ENCODE measurements at places on chromosomes 6 and 20. TPM values are rescaled to one million over a fixed set of nuclear protein-coding genes. Genes with fewer than 3 reads are reported as not detected.

- no peak for DNase-seq
Measured at GRCh38 chr6:111631903-111632460, 26.3 kb upstream of the TRAF3IP2 start.

DNA sequence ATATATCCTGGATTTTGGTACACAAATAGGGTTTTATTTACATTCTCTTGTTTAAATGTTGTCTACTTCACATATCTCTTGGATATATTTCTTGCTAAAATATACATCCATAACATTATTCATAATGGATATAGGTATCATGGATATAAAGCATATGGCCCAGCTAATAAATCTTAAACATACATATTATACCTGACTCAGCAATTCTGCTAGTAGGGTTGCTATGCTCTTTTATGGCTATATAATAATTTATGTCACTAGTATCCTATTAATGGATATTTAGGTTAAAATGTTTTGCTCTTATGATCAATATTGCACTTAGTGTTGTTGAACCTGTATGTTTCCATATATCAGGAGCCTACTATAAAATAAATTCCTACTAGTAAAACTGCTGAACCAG lies 375.5 kb downstream of the LMBRD1 start:
- no peak for DNase-seq

GRCh38 chr6:94213226-94213625 lies 793.9 kb upstream of the EPHA7 start:
- DNase-seq, result no peak

- DNase-seq, result no peak
Measured at GRCh38 chr6:125370343-125370742, 68.6 kb upstream of the HDDC2 start.

DNA sequence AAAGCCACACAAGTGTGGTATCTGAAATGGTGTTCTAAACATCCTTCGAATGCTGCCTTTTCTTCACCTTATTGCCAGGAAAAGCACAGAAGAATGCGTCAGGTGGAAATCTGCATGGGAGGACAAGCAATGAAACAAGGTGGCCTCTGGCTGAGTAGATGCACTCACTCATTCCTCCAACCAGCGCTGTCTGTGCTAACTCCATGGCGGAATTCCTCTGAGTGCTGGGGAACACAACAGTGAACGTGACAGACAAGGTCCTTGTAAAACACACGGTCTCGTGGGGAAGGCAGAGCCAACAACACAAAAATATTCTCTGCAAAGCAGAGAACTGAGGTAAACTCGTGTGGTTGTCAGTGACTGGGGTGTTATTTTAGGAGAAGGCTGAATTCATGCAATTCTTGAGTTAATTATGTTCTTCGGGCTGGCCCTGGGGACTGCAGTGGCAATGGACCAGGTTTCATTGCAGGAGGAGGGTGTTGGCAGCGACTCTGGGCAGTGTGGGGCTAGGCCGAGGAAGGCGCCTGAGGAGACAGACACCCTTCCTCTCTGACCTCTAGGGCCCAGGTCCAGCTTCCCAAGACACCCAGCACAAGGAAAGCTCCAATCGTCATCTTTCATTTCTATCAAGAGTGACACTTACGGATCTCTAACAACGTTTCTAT lies 339.7 kb downstream of the PRKN start:
- DNase-seq, result no peak

- peak; percentile 92 for DNase-seq
Measured at GRCh38 chr20:24963672-24964505, 14.8 kb downstream of the CST7 start.

GRCh38 chr6:107192830-107193229 lies 77.5 kb upstream of the BEND3 start:
- no peak for DNase-seq

DNA sequence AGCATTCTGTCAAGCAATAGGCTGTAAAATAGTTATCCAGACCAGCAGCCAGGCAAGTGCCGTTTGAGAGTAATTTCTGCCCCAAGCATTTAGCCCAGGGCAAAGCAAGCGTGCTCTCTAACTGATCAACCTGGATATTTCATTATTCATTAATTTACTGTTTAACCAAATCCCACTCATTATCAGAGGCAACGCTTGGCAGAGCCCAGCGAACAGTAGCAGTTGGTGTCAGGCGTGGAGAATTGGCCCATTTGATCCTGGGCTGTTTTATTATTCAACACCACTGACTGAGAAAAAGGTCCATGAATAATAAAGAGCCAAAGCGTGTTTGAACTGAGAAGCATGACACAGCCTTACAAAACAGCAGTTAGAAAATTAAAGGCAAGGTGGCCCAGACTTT lies 35.3 kb downstream of the TFAP2B start:
- DNase-seq, result no peak

GRCh38 chr6:119533603-119534279 lies 184.2 kb upstream of the MAN1A1 start:
- DNase-seq, result no peak

GRCh38 chr20:57879779-57880570 lies 170.2 kb upstream of the PMEPA1 start:
- peak; percentile 88 for DNase-seq

DNA sequence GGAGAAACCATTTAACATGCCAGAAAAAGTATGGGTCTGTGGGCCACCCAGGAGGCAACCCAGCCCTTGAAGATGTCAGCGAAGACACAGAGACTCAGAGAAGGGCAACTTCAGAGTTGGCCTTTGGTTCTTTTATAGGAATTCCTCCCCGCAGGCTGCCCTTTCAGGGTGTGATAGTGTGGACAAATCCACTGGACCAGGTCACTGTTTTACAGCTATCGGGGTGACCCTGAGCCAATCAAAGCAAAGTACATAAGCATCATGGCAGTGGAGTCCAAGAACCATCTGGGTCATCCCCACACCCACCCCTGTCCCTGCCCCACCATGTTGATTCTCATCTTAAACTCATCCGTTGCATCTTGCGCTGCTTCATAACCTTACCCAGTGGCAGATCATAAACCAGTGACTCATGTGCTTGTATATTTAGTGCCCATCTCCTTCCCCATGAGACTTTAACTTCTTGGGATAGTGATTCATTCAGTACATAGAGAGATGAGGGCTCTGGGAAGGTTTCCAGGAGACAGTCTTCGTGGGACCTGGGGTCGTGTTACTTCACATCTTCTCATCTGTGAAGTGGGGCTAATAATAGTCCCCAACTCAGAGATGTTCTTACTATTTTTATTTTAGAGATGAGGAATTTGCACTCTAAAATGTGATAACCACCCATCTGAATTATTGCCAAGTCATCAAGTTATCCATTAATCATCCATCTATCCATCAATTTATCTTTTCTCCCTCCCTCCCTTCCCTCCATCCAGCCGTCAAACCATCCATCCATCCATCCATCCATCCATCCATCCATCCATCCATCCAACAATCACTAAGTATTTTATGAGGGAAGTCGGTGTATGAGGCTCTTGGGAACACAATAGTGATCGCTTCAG lies 51.0 kb downstream of the EDN3 start:
- DNase-seq, result no peak

DNA sequence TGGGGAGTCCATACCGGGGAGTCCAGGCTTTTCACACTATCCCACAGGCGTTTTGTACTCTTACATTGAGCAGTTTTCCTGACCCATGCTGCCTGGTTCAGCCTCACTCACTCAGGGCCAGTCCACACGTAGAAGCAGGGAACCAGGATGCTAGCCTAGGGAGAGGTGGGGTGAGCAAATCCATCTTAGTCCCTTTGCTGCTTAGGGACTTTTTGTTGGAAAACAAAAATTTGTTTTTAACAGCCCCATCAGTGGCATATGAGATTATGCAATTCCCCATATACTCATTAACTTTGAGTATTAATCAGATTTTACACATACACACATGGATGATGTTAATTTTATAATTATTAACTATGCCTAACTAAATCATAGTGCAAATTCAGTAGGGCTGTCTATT lies 84.2 kb downstream of the EZR start:
- DNase-seq, result no peak

- DNase-seq, result no peak
Measured at GRCh38 chr6:32096087-32096393, 13.1 kb downstream of the TNXB start.

- DNase-seq, result no peak
Measured at GRCh38 chr6:2810092-2810671, 31.5 kb downstream of the SERPINB1 start.

DNA sequence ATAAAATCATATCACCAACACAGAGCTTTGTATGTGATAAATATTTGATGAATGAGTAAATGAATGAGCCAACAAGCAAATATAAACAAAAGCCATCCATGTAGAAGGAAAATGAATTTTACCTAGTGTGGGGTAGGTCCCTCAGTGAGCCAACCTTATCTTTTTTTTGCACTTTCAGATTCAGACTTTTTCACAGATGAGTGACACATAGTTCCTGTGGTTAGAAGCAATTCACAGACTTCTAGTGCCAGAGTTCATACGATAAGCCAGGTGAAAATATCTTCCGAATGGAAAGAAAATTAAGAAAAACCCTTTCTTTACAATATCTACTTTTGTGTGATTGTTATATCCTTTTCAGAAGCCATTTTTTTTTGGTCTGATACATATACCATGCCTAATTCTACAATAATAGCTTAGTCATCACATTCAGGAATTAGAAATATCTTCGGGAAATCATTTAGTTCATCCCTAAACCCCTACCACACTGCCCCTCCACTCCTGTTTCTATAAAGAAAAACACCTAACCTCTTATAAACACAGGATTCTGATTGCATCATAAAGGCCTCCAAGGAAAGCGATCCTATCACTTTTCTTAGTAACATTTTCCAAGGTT lies 82.7 kb upstream of the CNR1 start:
- no peak for DNase-seq

DNA sequence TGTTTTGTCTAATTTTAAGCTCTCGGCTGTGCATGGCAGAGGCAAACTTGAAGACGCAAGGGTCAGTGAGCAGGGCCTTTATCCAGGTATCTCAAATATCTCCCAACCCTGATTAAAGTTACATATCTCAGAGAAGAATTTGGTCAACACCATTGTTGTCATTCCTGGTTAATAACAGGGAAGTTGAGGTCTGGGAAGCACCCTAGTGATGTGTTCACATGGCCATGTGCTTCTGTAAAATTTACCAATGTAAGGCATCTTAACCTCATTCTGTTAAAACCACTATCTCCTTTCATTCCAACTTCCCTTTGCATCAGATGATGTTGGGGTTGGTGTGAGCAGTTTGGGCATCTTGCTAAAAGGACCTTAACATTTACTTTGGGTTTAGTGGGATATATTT lies 4.0 kb upstream of the FAM110A start:
- no peak for DNase-seq

DNA sequence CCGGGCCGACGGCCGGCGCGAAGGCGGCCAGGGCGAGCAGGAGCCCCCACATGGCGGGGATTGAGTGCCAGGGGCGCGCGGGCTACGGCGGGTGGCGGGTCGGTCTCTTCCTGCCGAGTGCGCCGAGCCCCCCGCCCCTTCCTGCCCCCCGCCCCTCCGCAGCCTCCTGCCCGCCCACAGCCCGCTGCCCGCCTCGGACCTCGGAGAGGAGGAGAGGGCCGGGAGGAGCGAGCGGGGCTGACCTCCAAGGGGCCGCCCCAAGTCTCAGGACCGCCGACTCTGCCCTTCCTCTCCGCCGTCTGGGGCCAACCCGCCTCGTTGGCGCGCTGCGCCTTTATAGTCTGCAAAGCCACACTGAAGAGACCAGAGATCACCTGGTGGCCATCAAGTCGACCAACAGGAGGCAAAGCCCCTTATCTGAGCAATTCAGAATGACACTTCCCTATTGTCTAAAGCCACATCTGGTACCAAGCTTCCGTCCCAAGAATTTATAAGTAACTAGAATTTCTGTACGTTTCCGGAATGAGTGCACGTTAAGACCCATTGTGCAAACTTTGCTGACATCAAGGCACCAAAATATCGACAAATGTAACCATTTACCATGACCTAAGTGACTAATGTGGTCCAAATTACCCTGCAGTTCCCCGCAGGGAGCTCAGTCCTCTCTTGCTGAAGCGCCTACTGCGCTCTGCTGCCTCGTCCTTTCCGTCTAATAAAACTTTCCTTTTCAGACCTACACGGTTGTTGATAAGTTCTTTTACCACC lies at the start of gene CPXM1:
Gene CPXM1 (minus strand): TSS at position 107 of the 765 bp plus-strand sequence. CDS start 55 bp downstream, at position 52.
- no peak for DNase-seq

DNA sequence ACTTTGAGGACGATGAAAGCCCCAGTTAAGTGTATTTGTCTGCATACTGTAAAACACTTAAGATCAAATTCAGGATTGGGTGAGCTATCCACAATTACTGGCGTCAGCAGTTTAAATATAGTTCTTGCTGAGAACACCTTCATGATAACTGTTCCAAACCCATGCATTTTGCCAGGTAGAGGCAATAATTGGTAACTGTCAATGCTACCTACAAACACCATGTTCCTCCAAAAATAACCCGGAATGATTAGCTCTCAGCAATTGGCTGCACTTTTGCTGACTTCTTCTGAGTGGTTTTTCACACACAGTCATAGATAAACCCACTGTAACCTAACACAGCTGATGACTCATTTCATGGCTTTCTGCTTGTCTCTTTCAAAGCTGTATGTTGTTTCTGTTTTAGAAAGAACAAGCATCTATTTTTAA lies 1358.6 kb upstream of the GJE1 start:
- DNase-seq, result no peak

- DNase-seq, result no peak
Measured at GRCh38 chr6:168498161-168498843, 57.3 kb downstream of the SMOC2 start.

DNA sequence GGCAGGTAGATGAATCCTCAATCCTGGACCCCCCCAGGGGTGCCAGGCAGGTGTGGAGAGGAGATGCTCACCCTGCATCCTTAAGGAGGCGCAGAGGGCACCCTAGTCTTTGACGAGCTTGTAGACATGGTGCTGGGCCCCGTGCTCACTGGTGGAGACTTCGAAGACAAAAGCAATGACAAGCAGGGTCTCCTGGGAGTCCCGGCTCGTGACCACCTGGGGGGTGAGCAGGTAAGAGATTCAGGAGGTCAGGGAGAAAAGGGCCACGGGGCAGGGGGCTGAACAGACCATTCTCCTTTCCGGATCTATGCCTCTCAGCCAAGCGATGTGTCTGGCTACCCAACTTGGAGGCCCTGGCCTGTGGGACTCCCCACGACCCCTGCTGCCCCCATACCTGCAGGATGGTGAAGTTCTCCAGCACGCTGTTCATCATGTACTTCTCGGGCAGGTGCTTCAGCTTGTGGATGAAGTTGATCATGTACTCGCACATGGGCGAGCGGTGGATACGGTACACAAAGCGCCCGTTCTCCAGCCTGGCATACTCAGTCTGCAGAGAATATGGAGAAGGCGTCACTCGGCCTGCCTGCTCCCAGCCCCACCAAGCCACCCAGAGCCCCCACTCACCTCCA lies 6.9 kb downstream of the RPL10A start:
- DNase-seq, result no peak

Gene KCNB1
- 2.0 TPM for total RNA-seq

Gene RBCK1
- total RNA-seq, result 67.0 TPM

Gene HBS1L
- 41.7 TPM for total RNA-seq

Gene TNXB
- total RNA-seq, result 207 TPM

Gene SLC25A27
- 39.3 TPM for total RNA-seq

Gene NKAIN4
- total RNA-seq, result not detected

Gene CST4
- not detected for total RNA-seq

Gene FHL5
- total RNA-seq, result 21.4 TPM
